Fibroblast of the aortic adventitia (primary cell): ENCODE measurements at places on chromosomes 2 and 18.

- DNase-seq = no peak
These were observed 135.0 kb downstream of the EPHA4 start for GRCh38 chr2:221437056-221437455.

DNA sequence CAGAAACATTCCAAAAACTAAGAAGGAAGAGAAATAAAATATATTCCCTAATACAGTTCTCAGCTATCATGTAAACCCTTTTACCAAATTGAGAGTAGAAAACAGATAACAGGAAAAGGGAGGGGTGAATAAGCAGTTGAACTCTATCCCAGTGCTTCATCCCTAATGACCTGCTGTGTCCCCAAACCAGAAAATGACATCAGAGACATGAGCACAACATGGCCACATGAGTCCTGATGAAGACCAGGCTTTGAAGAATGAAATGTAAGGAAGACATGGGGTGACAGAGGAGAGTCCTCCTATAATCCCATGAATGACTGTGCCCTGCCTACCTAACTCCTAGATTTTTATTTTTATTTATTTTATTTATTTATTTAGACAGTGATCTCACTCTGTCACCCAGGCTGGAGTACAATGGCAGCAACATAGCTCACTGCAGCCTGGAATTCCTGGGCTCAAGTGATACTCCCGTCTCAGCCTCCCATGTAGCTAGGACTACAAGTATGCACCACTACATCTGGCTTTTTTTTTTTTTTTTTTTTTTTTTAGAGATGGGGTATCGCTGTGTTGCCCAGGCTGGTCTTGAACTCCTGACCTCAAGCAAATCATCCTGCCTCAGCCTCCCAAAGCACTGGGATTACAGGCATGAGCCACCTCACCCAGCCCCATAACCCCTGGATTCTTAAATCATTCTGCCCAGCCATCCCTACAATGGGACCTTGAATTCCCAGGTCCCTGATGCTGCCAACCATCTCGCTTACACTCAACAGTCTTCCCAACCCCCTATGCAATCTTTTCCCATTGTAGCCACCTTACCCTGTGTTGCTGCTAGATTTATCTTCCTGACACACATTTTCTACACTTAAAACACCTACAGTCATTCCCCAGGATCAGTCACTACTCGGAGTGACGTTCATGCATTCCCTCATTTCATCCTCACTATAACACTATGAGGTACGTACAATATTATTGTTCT, 64.5 kb downstream of the ANKRD44 start:
- DNase-seq = no peak

DNA sequence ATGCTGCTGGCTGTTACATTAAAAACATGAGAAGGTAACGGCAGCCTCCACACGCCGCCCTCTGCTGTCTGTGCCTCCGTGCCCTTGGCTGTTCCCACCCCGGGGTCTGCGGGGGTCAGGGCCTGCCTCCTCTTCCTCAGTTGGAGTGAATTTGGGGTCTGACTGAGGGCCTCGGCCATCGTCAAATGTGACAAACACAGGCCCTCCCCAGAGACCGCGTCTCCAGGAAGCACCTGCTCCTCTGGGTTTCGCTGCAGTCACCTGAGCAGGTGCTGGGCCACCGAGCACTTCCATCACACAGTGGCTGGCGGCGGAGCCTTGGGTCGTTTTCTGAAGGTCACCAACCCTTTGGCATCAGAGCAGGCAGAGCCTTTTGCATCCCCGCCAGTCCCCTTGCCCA, 70.9 kb downstream of the NFATC1 start:
- DNase-seq = no peak

- no peak for DNase-seq
These were observed 113.4 kb downstream of the RTP5 start for GRCh38 chr2:241982706-241983570.

DNA sequence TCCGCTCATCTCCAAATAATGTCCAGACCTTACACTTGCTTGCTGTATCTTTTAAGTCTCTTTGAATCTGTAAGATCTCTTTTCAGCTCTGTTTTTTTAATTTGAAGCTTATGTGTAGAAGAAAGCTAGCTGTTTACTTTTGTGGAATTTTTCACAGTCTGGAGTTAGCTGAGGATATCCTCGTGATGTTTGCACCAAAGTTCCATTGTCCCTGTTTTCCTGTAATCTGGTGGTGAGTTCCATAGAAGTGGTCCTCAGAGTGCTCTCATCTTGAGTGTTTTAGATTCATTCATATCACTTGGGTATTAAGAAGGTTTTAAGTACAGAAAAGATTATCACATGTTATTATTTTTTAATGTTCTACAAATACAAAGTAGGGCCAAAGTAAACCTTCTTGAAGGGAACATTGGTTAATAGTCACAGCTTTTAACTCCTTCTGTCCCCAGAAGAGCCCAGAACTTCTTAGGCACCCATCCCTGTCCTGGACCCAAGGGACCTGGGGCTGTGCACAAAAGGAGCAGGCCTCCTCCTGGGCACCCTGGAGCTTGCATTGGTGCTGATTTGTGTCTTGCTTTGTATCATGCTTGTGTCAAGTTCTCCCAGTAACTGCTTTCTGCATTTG, 15.0 kb downstream of the MLPH start:
- peak; percentile 24 for DNase-seq

GRCh38 chr18:48875942-48876511, 74.7 kb downstream of the SMAD7 start:
- DNase-seq = no peak
